ENCODE measurements at places on chromosomes 6 and 20. TPM values are rescaled to one million over a fixed set of nuclear protein-coding genes. Genes with fewer than 3 reads are reported as not detected.

Gene DDX43
- 0.39 TPM for total RNA-seq

DNA sequence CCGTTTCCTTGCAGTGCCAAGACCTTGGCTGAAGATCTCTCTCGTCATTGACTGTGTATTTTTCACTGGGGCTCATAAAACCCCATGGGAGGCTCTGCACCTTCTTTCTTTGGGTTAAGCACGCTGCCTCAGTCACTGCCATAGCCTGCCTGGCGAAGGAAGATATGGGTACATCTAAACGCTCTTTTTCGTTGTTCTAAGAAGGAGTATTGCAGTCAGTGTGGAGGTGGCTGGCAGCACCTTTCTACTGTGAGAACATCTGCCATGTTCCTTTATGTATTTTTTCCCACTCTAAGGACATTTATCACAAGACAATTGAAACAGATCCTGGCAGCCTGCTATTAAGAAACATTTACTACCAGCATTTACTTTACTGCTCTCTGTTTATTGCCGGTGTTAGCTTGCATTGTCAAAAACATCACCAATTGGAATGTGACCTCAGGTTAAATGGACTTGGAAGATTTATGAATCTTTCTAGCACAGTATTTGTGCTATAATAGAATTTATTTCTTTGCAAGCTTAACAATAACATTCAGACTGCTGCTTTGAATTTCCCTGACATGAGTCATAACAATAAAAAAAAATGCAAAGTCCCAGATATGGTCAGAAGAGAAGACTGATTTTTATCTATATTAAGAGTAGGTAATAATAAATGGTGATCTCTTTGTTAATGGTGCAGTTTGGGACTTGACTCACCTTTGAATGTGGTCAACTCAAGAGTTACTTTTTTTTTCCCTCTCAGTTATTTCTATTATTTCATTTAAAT, 62.2 kb upstream of the CLDN20 start:
- H3K27ac ChIP-seq, result no peak overlapping the region
- no peak for DNase-seq
- H3K27me3 ChIP-seq, result peaks cover 13% of the 10 kb centered on the region

Gene KIAA1755
- total RNA-seq, result not detected

DNA sequence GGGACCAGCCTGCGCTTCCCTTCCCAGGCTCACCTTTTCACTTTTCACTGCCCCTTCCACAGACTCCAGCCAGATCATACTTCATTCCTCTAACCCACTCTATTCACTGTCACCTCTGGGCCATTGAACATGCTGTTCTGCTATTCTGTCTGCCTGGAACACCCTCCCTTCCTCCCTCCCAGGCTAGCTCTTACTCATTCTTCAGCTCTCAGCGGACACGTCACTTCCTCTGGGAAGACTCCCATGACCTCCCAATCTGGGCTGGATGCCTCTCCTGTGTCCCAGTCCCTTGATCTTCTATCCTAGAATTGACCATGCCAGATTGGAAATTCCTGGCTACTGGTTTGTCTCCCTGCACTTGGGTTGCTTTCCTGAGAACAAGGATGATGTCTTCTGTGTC, 5.0 kb downstream of the SLC12A5 start:
- peaks cover 55% of the 10 kb centered on the region for H3K27me3 ChIP-seq
- no peaks in the 10 kb centered on the region for H3K4me1 ChIP-seq
- H3K27ac ChIP-seq, result no peak overlapping the region
- DNase-seq, result no peak
- peaks cover under 1% of the 10 kb centered on the region for H3K36me3 ChIP-seq
- H3K4me3 ChIP-seq, result no peak overlapping the region

Gene ARG1
- total RNA-seq, result not detected

GRCh38 chr6:39327507-39327906, 5.0 kb upstream of the KCNK16 start:
- no peak for DNase-seq
- H3K4me1 ChIP-seq, result no peaks in the 10 kb centered on the region
- no peak overlapping the region for H3K4me3 ChIP-seq

- peaks cover 5% of the 10 kb centered on the region for H3K27me3 ChIP-seq
- peak overlapping the region; percentile 83 for H3K4me3 ChIP-seq
- peaks cover 10% of the 10 kb centered on the region for H3K4me1 ChIP-seq
- no peak for DNase-seq
Observed at GRCh38 chr6:166343150-166343487, 774 bp upstream of the SFT2D1 start.

DNA sequence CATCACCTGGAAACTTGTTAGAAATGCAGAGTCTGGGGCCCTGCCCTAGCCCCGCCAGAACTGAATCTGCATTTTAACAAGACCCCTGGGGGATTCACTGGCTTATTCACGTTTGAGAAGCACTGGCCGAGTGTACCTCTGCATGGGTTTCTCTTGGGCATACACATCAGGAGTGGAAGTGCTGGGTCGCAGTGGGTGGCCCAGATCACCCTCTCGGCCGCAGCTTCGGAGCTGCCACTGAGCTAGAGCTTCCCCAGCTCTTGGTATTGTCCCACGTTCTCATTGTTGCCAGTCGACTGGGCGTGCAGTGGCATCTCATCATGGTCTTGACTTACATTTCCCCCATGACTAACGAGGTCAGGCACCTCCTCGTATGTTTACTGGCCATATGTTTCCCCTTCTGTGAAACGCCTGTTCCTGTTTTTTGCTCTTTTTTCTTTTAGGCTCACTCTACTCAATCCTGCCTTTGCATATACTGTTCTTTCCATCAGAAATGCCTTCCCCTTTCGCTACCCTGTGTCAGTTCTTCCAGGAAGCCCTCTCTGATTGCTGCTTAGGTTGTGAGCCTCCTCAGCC, 3.0 kb upstream of the DLGAP4 start:
- no peak for DNase-seq
- H3K36me3 ChIP-seq, result no peaks in the 10 kb centered on the region
- peaks cover 69% of the 10 kb centered on the region for H3K27me3 ChIP-seq
- H3K4me1 ChIP-seq, result no peaks in the 10 kb centered on the region

DNA sequence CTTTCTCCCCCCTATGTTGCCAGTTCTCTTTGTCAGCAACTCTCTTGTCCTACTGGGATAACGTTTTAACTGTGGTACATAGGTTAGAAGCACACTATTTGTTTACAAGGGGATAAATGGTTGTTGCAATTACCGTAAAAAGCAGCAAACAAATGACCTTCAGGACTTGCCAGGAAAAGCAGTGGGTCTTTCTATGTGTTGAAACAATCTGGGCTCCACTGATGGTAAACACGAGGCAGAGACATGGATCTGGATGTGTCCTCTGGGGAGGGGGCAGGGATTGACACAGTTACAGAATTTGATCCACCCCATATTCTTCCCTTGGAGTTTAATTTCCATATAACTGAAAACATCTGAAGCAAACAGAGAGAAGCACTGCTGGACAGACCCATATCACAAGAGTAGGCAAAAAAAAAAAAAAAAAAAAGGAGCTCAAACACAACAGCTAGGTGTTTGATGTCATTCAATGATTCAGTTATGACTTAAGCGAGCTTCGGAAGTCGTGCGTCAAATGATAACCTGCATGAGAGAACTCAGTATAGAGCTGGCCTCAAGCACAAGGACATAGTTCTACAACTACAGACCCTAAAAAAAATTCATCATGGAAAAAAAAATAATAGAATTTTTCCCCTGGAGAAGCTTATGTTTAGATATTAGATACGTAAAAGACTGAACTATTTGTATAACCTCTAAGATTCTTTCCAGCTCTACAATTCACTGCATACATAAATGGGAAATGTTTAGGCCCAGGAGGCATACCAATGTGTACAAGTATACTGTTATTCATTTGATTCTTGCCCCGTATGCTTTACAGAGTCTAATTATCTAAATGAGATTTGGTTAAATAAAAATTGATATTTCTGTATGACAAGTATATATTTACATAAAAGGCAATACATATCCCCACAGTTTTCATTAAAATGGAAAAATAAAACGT, 127.7 kb downstream of the ALDH8A1 start:
- no peak overlapping the region for H3K27ac ChIP-seq
- no peaks in the 10 kb centered on the region for H3K27me3 ChIP-seq

Gene SYTL3
- total RNA-seq, result 97.8 TPM

Gene HSPA1L
- 1.5 TPM for total RNA-seq

Gene GJA1
- total RNA-seq, result 0.06 TPM

Gene AKAP12
- total RNA-seq, result 2.3 TPM

DNA sequence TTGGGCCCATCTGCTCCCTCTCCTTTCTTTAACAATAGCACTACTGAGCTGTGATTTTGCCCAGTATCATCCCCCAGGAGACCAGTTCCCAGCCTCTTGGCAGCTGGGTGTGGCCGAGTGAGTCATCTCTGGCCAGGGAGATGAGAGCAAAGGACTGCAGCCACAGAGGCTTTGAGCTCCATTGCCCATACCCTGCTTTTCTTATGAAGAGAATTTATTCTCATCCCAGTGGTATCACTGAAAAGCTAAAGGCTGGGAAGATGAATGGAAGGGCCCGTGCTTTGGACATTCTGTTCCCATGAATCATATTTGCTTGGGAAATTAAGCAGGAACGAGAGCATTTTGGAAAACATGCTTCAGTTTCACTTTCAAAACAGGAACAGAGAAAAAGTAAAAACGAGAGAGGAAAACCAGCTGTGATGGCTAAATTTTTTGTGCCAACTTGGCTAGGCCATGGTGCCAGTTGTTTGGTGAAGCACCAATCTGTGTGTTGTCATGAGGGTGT, 14.9 kb downstream of the CST3 start:
- H3K36me3 ChIP-seq, result no peaks in the 10 kb centered on the region
- H3K27ac ChIP-seq, result no peak overlapping the region
- H3K27me3 ChIP-seq, result peaks cover 16% of the 10 kb centered on the region
- no peak overlapping the region for H3K4me3 ChIP-seq
- DNase-seq, result no peak
- no peaks in the 10 kb centered on the region for H3K4me1 ChIP-seq

- no peaks in the 10 kb centered on the region for H3K36me3 ChIP-seq
- H3K27ac ChIP-seq, result no peak overlapping the region
- no peaks in the 10 kb centered on the region for H3K27me3 ChIP-seq
- no peak for DNase-seq
Observed at GRCh38 chr6:126147291-126147815, 161.0 kb downstream of the TRMT11 start.

DNA sequence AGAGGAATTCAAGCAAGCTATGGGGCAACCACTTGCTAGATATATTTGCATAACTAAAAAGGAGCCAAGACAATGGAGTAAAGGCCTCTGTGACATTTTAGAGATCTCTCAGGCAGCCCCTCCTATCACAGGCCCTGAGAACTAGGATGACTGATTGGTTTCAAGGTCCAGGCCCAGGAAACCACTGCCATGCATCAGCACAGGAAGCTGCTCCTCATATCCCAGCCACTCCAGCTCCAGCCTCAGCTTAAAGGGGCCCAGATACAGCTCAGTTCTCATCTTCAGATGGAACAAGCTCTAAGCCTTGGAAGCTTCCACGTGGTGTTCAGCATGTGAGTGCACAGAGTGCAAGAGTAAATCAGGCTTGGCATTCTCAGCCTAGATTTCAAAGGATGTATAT, 21.1 kb upstream of the THBS2 start:
- H3K36me3 ChIP-seq, result no peaks in the 10 kb centered on the region
- no peak overlapping the region for H3K27ac ChIP-seq
- H3K4me1 ChIP-seq, result no peaks in the 10 kb centered on the region
- no peak overlapping the region for H3K4me3 ChIP-seq

Gene TRIM31
- not detected for total RNA-seq

GRCh38 chr6:81366972-81367371, 385.5 kb downstream of the TENT5A start:
- H3K4me3 ChIP-seq, result no peak overlapping the region
- H3K4me1 ChIP-seq, result no peaks in the 10 kb centered on the region
- H3K27me3 ChIP-seq, result no peaks in the 10 kb centered on the region
- H3K36me3 ChIP-seq, result no peaks in the 10 kb centered on the region
- no peak overlapping the region for H3K27ac ChIP-seq
- DNase-seq, result no peak

- peaks cover 5% of the 10 kb centered on the region for H3K36me3 ChIP-seq
- H3K4me1 ChIP-seq, result peaks cover 2% of the 10 kb centered on the region
- no peak overlapping the region for H3K27ac ChIP-seq
- H3K4me3 ChIP-seq, result no peak overlapping the region
- no peaks in the 10 kb centered on the region for H3K27me3 ChIP-seq
Observed at GRCh38 chr6:170388113-170388512, 81.6 kb downstream of the FAM120B start.

- no peaks in the 10 kb centered on the region for H3K4me1 ChIP-seq
- H3K27me3 ChIP-seq, result peaks cover 24% of the 10 kb centered on the region
- DNase-seq, result no peak
Observed at GRCh38 chr20:21118138-21118537, 7.7 kb upstream of the KIZ start.

Gene USP49
- total RNA-seq, result 4.5 TPM

- H3K4me3 ChIP-seq, result peak overlapping the region; percentile 84
- peak overlapping the region; percentile 73 for H3K27ac ChIP-seq
- H3K27me3 ChIP-seq, result peaks cover 16% of the 10 kb centered on the region
- H3K36me3 ChIP-seq, result peaks cover 3% of the 10 kb centered on the region
- peaks cover 41% of the 10 kb centered on the region for H3K4me1 ChIP-seq
Observed at GRCh38 chr6:26312501-26313397, 52.2 kb upstream of the BTN3A2 start.

DNA sequence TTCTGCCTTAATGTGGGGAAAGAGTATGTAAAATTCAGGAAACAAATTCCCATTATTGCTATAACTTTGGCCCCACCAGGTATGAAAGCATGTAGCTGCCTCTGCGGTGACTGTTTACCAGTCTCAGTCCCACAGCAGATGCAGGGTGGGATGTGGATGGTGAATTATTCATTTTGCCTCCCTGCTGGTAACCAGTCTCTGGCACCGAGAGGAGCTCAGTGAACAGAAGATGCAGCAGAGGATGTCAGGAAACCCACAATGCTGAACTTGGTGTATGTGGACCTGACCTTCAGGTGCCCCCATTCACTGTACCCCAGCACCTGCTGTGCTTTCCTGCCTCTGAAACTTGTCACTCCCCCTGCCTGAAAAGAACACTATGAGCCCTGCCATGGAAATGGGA, 8.8 kb upstream of the METTL24 start:
- H3K36me3 ChIP-seq, result no peaks in the 10 kb centered on the region
- H3K27ac ChIP-seq, result no peak overlapping the region
- H3K27me3 ChIP-seq, result no peaks in the 10 kb centered on the region
- DNase-seq, result no peak

DNA sequence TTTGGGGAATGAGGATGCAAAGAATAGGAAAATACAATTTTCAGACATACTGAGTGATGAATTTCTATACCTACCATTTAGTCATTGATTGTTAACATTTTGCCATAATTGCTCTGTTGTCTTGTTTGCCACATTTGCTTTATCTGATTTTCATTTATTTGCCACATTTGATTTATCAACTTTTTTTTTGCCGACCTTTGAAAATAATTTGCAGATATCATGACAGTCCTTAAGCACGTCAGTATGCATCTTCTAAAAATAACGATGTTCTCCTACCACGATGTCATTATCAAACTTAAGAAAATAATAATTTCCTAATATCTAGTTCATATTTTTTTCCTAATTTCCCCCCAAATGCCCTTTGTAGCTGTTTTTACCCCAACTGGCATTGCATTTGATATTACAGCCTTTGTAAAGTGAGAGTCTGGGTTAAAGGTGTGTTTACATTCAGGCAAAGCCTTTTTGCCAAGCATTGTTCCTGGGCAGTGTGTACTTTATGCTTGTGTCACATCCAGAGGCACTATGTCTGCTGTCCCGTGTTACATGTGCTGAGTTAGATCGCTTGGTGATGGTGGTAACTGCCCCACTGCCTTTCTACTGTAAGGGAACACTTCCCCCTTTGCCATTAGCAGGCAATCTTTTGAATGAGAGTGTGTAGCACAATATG, 26.4 kb downstream of the SEC23B start:
- H3K4me3 ChIP-seq, result no peak overlapping the region
- peaks cover 29% of the 10 kb centered on the region for H3K36me3 ChIP-seq
- no peaks in the 10 kb centered on the region for H3K27me3 ChIP-seq
- DNase-seq, result no peak
- no peak overlapping the region for H3K27ac ChIP-seq
- H3K4me1 ChIP-seq, result no peaks in the 10 kb centered on the region

Gene FOXF2
- not detected for total RNA-seq
